B cell (primary cell): ENCODE measurements at places on chromosomes 1 and 21. TPM values are rescaled to one million over a fixed set of nuclear protein-coding genes. Genes with fewer than 3 reads are reported as not detected.

- DNase-seq: peak; percentile 70
- no peaks in the 10 kb centered on the region for H3K36me3 ChIP-seq
- peak overlapping the region; percentile 63 for H3K4me3 ChIP-seq
- peaks cover 82% of the 10 kb centered on the region for H3K27me3 ChIP-seq
- H3K27ac ChIP-seq: no peak overlapping the region
Measured at GRCh38 chr1:156419854-156420204, 50.8 kb downstream of the RHBG start.

DNA sequence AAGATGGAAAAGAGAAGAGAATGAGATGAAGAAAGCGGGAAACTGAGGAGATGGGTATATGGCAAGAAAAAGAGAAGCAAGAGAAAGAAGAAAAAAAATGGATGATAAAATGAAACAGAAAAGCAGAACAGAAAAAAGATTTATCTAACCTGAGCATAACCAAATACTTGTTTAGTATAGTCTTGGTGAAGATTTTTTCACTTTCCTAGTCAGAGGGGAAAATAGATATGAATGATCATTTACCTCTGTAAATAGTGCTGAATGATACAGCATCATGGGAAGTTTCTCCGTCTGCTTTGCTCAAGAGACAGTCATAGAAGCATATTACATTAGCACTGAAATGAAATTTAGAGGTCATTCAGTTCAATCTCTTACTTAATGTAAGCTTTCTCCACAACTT lies 36.1 kb upstream of the PLPPR4 start:
- no peak for DNase-seq
- no peaks in the 10 kb centered on the region for H3K4me1 ChIP-seq
- no peak overlapping the region for H3K27ac ChIP-seq
- no peaks in the 10 kb centered on the region for H3K27me3 ChIP-seq
- no peak overlapping the region for H3K4me3 ChIP-seq
- H3K36me3 ChIP-seq: no peaks in the 10 kb centered on the region

DNA sequence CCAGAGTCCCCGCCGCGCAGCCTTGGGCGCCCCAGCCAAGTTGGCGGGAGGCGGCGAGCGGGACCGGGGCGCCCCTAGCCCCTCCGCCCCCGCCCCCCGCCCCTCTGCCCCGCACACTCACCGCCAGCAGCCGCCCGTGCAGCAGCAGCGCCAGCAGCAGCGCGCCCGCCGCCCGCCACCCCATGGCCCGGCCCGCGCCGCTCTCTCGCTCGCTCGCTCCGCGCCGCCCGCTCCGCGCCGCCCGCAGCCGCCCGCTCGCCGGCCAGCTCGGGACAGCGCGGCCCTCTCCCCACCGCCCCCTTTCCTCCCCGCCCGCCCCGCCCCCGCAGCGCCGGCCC lies at the start of gene HSPG2:
Gene HSPG2, minus strand, starts transcription at position 277 of the 338 bp plus-strand sequence. Its CDS starts 93 bp downstream, at position 184.
- DNase-seq: no peak
- no peaks in the 10 kb centered on the region for H3K27me3 ChIP-seq
- H3K36me3 ChIP-seq: no peaks in the 10 kb centered on the region
- H3K27ac ChIP-seq: no peak within 1 kb of the TSS
- H3K4me3 ChIP-seq: peak within 1 kb of the TSS; percentile 56

DNA sequence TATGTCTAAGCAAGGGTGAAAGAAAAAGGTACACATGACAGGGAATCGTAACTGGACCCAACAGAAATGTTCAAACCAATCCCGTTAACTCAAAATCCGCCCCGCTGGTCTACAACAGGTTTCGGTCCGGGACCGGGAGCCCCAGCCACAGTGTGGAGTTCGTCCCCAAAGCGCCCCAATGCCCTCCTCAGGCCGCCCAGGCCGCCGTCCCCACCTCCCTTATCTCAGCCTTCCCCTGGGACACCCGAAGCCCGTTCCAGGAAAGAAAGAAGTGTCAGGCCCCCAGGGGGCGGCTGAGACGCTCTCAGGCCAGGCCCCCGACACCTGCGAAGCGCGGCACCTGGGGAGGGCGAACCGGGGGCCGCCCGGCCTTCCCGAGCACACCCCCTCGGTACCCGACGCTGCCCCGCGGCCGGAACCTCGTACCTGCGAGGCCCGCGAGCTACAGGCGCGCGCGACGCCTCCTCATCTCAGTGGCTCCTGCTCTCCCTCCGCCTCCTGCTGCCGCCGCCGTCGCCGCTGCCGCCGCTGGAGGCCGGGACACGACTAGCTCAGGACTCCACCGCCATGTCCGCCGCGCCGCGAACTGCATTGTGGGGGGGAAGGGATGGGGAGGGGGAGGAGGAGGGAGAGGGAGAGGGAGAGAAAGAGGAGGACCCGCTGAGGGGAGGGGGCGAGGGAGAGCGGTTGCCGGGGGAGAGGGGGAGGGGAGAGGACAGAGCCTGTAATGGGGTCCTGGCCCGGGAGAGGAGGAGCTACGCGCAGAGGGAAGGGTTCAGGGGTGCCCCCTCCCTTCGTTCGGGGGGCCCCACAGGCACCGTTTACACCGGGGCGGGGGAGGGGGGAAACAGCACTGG lies at the start of gene TUT4:
Gene TUT4, minus strand, starts transcription at position 588 of the 857 bp plus-strand sequence. CDS start 26,812 bp downstream, outside the sequence.
- peak within 1 kb of the TSS; percentile 94 for H3K27ac ChIP-seq
- H3K4me1 ChIP-seq: peaks cover 25% of the 10 kb centered on the region
- H3K27me3 ChIP-seq: no peaks in the 10 kb centered on the region
- H3K36me3 ChIP-seq: no peaks in the 10 kb centered on the region
- peak within 1 kb of the TSS; percentile 92 for H3K4me3 ChIP-seq

GRCh38 chr21:42691901-42692559 lies 38.6 kb downstream of the PDE9A start:
- no peak overlapping the region for H3K4me3 ChIP-seq
- no peaks in the 10 kb centered on the region for H3K27me3 ChIP-seq
- H3K27ac ChIP-seq: no peak overlapping the region

DNA sequence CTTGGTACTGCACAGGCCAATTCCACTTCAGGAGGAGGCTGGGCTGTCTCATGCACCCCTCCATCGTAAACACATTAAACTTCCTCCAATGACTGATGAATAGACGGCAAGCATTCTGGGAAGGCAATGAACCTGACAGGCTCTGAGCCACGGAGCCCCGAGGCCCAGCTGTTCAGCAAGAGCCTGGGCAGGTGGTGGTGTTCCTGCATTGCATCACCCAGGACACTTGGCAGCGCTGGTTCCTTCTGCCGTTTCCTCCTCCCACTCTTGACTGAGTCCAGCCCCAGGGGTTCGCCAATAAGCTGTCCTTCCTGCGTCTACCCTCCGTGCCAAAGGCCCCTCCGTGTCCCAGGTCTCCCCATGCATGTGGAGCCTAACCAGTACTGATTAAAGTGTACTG lies 109.8 kb downstream of the JAK1 start:
- peaks cover 85% of the 10 kb centered on the region for H3K36me3 ChIP-seq
- H3K4me3 ChIP-seq: no peak overlapping the region
- H3K27ac ChIP-seq: no peak overlapping the region
- H3K4me1 ChIP-seq: peaks cover 10% of the 10 kb centered on the region
- no peak for DNase-seq
- no peaks in the 10 kb centered on the region for H3K27me3 ChIP-seq

NOS1AP gene
- not detected in 2 replicates for polyA plus RNA-seq

IL19 gene
- not detected in 2 replicates for polyA plus RNA-seq
